Myocyte (in vitro differentiated cells): ENCODE measurements at places on chromosomes 6 and 20.

- peak; percentile 1 for DNase-seq
These were observed 19.5 kb downstream of the OR2B2 start for GRCh38 chr6:27892649-27893058.

DNA sequence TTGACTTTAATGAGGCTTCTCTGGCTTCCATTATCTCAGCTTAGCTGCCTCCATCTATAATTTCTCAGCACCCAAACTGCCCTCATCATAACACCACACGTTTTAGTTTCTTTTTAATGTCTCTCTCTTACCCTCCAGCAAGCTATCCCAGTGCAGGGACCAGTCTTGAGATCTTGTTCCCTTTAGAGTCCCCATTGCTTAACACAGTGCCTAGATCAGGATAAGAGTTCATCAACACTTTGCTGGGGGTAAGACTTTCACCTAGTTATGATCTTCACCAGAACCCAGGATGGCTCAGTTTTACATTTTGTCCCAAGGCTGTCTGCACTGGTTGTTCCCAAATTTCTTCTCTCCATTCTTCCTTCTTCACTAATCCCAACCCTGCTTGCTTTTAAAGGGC is 126.1 kb downstream of the OR2B2 start:
- DNase-seq = no peak

DNA sequence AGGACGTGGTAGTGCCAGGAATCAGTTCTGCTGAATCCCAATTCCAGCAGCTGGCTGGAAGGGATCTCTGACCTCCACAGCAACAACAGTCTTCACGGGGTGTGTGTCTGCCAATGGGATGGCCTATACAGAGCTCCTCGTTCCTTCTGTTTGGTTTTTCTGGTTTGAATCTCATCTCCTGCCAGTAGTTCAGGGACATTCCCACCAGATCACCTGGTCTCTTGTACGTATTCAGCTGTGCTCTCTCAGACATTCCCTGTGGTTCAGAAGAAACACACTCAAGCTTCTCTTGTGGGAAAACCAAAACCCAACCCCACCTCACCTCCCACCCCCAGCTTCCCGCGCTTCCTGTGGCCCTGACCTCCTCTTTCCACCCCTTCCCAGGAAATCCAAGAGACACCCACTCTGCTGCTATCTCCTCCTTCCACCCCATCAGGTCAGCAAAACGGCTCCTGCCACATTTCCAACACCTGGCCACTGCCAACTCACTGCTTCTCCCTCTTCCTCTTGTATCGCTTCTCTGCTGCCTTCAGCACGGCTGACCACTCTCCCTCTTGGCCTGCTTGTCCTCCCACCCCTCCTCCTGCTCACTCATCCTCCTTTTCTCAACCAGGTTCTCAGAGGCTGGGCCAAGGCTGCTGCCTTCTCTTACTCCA is 63.3 kb upstream of the PTGIS start:
- peak; percentile 56 for DNase-seq

DNA sequence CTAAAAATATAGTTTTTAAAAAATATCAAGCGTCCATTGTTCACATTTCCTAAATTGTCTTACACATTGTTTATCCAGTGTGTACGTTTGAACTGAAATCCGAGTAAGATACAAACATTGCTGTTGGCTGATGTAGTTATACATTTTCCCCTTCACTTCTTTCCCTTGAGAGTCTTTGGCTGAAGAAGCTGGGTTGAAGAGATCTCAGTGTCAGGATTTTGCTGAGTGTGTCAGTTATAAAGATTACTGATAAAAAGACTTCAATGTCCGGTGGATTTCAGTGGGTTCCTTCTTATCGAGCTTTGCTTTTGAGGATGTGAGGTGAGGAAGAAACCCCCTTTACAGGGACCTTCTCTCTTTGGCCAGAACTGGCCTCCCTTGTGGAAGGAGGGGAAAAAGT is 20.5 kb downstream of the RFPL4B start:
- DNase-seq = no peak

DNA sequence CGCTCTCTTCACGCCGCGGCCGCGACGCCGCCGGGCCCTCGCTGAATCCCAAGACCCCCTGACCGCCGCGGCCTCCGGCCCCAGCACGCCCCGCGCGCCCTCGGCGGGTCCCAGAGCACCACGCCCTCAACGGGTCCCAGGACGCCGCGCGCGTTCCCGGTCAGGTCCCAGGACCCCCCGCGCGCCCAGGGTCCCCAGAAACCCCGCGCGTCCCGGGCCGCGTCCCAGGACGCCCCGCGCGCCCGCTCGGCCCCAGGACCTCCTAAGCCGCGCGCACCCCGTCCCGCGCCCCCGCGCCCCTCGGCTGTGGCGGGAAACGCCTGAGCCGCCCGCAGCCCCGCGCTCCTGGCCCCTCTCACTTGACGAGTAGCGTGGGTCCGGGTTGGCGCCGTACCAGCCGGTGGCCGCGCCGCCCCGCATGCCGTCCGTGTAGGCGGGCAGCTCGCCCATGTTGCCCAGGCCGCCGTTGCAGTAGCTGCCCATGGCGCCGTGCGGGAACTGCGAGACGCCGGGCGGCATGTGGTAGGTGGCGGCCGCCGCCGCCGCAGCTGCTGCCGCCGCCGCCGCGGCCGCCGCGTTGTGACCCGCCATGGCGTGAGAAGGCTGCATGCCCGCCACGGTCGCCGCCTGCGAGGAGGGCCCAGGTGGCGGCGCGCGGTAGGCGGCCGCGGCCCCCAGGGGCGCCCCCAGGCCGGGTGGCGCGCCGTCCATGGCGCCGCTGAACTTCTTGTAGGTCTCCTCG is 556 bp downstream of the NKX2-4 start:
- DNase-seq = peak; percentile 18

GRCh38 chr6:138450445-138450844 is 46.4 kb downstream of the HEBP2 start:
- DNase-seq = no peak

DNA sequence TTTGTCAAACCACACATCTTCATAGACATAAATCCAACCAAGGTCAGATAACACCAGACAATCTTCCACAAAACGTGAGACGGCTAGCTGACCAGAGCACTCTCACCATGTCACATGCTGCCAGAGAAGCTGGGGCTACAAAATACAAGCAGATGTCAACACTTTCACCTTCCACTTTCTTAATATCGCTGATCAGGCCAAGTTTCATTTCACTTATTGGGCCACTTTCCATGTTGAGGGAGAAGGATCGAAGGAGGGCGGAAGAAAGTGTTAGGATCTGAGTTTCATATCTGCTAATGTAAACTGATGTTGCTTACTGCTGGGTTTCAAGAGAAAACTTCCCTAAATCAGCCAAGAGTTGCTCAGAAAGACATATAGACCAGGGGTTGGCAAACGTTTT is 177.0 kb upstream of the PRDM1 start:
- no peak for DNase-seq

- peak; percentile 20 for DNase-seq
These were observed 622.3 kb upstream of the IMPG1 start for GRCh38 chr6:76694795-76695194.

DNA sequence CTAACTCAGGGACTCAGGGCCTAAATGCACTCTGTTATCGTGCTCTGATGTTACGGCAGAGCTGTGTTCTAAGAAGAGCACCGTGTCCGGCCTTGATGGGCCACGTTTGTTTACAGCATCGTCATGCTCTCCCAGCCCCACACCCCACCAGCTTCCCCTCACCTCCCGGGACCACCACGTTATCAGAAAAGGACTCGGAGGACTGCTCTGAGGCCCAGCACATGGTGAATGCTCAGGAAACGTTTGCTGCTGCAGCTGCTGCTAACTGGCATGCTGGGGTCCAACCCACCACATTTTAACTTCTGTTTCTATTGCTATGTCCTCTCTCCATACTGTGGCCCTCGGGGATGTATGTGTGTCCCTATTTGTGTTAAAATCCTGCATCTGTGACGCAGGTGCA is 50.3 kb downstream of the WDR27 start:
- DNase-seq = no peak
